ENCODE measurements at places on chromosomes 1 and 21.

DNA sequence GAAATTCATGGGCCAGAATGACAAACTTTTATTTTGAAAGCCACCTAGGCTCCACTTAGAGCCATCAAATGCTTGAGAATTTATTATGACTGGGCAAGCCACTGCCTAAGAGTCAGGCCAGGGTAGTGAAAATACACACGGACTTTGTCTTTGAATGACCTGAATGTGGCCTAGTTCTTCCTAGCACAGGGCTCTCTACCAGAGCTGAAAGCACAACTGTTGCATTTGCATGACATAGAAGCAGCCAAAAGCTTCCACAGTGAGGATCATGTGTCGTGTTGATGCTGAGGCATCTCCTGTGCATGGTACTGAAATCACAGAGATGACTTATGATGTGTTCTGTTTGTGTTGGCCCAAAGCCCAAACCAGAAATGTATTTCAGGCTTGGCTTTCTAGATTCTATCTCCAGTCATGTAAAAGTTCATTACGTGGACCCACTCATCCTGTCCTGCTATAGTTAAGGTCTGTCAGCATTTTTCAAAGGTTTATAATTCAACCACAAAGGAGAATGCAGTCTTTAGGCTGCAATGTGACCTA lies 164.0 kb upstream of the UBE2U start:
- no peak for DNase-seq

- no peak for DNase-seq
Measured at GRCh38 chr1:27047914-27048313, 35.3 kb upstream of the TENT5B start.

DNA sequence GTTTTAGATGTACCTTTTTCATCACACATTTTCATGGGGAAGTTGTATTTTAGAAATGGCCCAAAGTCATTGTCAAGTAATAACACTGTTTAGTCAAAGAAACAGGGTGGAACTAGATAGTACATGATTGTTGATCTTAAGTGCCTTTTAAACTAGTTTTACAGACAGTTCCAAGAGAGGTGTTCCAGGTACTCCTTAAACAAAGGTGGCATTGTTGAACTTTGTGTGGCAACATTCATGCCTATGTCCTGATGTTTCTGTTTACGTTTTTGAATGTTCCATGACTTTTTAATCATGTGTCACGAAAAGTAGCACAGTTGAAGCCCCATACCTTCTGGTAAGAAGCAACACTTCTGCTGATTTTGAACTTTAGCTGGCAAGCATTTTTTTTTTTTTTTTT lies 9.1 kb upstream of the SH3D21 start:
- DNase-seq: no peak

DNA sequence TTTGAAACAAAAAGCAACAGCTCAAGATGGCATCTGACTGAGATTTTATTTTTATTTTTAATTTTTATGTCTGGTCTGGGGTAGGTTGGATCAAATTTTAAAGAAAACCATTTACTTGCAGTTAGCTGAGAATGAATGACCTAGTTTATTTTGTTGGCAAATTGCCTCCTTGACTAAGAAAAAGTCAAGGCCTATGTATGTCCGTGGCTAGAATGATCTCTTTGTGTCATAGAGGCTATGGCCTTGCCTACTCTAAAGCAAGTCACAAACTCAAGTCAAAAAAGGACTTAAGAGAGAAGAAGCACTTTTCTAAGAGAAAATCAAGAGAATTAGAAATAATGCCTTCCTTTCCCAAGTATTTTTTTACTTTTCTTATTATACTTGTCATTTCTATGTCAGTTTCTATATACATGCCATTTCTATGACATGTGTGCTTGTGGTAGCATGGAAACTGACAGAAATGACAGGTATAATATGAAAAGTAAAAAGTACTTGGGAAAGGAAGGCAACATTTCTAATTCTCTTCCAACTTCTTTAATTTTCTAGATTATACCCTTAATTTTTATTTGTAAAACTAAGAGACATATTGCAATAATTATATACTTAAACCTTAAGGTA lies 136.7 kb downstream of the CENPF start:
- DNase-seq: no peak

- DNase-seq: no peak
Measured at GRCh38 chr1:219517031-219517430, 95.9 kb downstream of the ZC3H11B start.

- DNase-seq: no peak
Measured at GRCh38 chr1:20322081-20322824, 31.6 kb downstream of the VWA5B1 start.

DNA sequence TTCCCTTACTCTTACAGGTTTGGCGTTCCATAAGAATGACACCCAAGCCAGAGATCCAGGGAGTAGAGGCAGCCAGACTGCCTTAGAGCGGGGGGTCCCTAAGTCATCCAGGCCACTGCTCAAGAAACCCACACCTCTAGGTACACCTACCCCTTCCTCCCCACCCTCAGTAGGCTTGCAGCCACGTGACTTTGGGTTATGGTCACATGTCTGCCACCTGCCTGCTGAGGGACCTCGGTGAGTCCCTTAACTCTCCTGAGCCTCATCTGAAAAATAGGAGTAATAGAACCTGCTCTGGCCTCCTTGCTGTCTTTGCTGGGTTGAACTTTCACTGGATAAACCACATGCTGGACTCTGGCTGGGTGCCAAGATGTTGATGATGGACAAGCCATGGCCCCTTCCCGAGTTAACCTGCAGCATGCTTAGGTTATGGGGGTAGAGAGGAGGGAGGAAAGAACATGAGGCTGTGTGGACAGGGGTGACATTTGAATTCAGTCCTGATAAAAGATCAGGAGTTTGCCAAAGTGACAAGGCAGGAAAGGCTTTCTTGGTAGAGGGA lies 4.5 kb downstream of the RPS6KA1 start:
- DNase-seq: no peak

DNA sequence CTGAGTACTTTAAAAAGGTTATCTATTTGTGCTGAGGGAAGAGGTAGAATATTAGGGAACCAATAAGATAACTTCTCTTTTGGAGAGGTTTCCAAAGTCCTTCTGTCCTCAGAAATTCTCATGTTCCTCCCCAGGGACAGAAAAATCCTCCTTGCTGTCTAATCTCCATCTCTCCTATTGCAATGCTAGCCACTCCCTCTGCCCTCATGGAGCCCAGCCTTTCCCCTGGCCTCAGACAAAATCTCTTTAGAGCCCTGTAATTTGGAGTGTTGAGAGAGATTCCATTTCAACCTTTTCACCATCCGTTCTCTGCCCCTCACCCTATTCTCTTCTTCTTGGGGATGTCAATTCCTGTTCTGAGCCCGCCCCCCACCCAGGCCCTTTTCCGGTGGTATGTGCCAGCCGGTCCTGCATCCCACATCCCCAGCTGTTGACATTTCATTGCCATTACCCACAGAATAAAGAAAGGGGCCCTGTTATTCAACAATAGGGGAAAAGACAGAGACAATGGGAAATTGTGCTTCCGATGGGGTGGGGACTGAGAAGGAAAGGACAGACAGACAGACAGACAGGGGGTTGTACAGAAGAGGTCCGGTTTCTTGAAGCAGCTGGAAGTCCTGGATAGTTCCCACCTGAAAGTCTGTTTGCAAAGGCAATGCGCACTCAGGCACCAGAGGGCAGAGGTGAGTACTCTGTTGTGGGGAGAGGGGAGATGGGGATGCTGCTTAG lies at the start of gene HAPLN2:
Gene HAPLN2 (plus strand): TSS at position 563 of the 729 bp plus-strand sequence. CDS start 4,076 bp downstream, outside the sequence.
- no peak for DNase-seq

Data from activated CD4-positive, alpha-beta T cell treated with anti-CD3 and anti-CD28 coated beads for 1 hour (primary cell).